Body of pancreas (tissue), 4 donors: ENCODE measurements at places on chromosomes 2 and 18. TPM values are rescaled to one million over a fixed set of nuclear protein-coding genes. Genes with fewer than 3 reads are reported as not detected.

INO80B gene
- total RNA-seq, result 32.4 TPM

CYB5A gene
- 264 TPM for total RNA-seq

NYAP2 gene
- total RNA-seq, result not detected

UGT1A3 gene
- not detected for total RNA-seq

LINC00305 gene
- total RNA-seq, result not detected

CNRIP1 gene
- total RNA-seq, result 2.6 TPM
